ENCODE measurements at places on chromosomes 5 and 9.

GRCh38 chr9:70407081-70407503 lies 7.4 kb downstream of the KLF9 start:
- DNase-seq = no peak

DNA sequence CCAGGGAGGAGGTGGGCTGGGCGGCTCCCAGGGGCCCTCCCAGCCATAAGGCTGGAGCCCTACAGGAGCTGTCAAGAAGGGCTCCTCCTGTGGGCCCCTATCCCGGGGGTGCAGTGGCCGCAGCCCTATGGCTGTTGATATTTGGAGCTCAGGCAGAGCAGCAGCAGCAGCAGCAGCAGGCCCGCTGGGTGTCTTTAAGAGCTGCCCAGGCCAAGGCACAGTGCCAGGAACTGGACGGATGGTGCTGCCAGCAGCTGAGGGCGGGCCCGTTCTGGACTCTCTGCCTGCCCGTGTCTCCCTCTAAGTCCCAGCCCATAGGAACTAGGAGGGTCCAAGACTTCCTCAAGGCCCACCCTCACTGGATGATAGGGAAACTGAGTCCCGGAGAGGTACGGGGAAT lies 3.6 kb downstream of the AK1 start:
- no peak for DNase-seq

- DNase-seq = no peak
These were observed 72.2 kb downstream of the C9orf50 start for GRCh38 chr9:129548571-129549135.

GRCh38 chr5:82104872-82105271 lies 133.0 kb downstream of the ATG10 start:
- DNase-seq = no peak

GRCh38 chr9:72648324-72649126 lies 127.1 kb downstream of the TMC1 start:
- no peak for DNase-seq

DNA sequence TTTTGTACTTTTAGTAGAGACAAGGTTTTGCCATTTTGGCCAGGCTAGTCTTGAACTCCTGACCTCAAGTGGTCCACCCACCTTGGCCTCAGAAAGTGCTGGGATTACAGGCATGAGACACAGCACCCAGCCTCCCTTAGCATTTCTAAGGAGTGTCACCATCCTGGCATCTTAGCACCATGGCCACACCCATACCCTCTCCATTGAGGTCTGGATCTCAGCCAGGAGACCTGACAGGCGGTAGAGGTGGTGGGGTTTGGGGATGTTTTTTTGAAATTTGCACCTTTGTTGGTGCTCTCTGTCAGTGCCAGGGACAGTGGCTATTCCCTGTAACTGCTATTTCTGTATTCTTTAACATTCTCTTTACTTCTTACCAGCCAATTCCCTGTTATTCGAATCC lies 72.5 kb downstream of the TRIM36 start:
- no peak for DNase-seq

- DNase-seq = no peak
These were observed 237.2 kb downstream of the TRPM3 start for GRCh38 chr9:70883963-70884793.

- no peak for DNase-seq
These were observed 408.9 kb upstream of the MPDZ start for GRCh38 chr9:13688223-13688989.

GRCh38 chr5:159310511-159310910 lies 19.8 kb downstream of the IL12B start:
- no peak for DNase-seq

DNA sequence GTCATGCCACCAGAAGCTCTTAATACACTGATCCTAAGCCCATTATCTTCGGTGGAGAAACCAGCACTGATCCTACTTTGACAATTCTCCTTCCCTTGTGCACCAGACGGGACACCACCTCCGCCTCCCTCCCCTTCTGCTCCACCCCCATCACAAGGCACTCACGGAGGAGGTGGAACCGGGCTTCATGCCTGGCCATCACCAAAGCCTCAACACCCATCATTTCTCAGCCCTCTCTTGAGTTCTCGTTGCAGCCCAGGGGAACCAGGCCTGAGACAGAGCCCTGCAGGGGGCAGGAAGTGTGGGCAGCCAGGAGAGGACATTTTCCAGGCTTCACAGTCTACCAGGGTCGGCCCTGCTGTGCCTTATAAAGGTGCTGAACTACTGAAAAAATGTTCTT lies 160.5 kb downstream of the GOLPH3 start:
- no peak for DNase-seq

GRCh38 chr5:157603333-157604190 lies 28.0 kb upstream of the ADAM19 start:
- no peak for DNase-seq

GRCh38 chr5:147481376-147481775 lies 28.5 kb downstream of the DPYSL3 start:
- DNase-seq = no peak

- no peak for DNase-seq
These were observed 22.6 kb upstream of the TDRD7 start for GRCh38 chr9:97389249-97389648.

DNA sequence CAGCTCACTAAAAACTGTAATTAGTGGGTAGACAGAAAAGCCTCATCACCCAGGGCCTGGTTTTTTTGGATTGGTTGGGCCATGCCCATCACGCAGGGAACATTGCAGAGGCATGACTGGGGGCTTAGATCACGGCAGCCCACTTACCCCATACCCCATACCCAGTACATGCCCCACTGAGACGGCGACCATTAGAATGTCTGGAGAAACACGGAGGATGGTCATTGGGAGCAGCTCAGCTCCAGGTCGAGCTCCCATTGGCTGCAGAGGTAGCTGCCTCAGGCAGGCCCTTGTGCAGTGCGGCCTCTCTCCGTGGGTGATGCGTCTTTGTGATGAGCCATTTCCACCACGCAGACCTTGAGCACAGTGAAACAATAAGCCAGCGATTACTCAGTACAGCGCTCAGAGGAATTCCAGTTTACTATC lies 204.0 kb downstream of the GADD45G start:
- DNase-seq = no peak

- no peak for DNase-seq
These were observed 39.8 kb upstream of the ALDH1B1 start for GRCh38 chr9:38352530-38353328.

- no peak for DNase-seq
These were observed 136.7 kb downstream of the BOD1 start for GRCh38 chr5:173479711-173480110.

DNA sequence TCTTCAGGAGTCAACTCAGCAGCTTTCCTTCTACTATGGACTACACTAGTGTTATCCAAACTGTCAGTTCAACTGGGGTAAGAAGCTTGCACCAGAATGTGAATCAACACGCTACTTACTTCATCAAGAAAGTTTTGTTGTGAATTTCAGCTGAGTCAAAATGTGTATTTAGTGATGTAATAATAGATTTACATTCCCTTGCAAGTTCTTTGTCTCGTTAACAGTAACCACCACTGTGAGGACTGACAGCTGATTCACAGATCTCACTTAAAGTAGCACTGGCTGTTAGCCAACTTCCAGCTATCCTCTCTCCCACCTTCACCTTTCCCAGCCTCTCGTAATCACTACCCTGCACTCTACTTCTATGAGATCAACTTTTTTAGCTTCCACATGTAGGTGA lies 445.3 kb downstream of the NTRK2 start:
- no peak for DNase-seq

GRCh38 chr9:119398350-119398749 lies 29.1 kb upstream of the BRINP1 start:
- no peak for DNase-seq

DNA sequence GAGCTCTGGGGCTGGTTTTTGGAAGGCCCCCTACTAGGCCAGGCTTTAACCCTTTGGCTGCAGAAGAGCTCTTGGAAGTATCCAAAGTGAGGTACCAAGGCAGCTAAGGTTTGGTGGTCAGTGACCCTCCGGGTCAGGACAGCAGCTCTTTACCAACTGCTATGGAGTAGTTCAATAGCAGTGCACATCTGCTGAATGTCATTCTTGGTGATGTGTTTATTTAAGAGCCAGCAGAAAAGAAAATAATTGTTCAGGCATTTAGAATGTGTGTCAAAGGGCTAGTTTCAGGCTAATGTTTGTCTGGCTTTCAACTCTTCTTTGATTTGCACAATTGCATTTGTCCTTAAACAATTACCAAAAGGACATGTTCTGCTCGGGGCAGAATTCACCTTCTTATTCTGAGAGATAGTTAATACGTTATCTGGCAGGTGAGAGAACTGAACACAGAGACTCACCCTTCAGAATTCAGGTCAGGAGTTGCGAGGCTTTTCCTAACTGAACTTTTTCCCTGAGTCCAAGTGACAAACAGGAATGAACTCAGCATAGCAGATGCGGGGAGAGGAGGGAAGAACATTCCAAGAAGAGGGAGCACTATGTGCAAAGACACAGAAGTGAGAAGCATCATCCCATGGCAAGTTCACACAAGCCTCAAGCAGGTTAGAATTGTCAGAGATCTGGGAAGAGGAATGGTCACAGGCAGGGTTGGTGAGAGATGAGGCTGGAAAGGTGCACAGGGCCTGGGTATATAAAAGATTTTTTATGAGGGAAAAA lies 556.7 kb upstream of the TLE4 start:
- no peak for DNase-seq

DNA sequence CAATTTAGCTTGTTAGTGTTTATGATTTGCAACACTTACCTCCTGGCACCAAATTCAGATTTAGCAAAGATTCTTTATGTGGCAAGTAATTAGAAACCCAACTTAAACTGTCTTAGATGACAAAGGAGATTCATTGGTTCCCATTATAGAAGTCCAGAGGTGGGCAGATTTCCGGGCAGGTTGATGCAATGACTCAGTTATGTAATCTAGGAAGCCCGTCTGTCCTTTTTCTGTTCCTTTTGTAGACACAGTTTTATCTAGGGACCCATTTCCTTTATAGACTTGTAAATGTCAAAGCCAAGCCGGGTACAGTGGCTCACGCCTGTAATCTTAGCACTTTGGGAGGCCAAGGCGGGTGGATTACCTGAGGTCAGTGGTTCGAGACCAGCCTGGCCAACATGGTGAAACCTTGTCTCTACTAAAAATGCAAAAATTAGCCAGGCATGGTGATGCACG lies 20.3 kb upstream of the ANKRD33B start:
- DNase-seq = no peak

GRCh38 chr5:101515721-101516120 lies 612.6 kb upstream of the ST8SIA4 start:
- DNase-seq = no peak

DNA sequence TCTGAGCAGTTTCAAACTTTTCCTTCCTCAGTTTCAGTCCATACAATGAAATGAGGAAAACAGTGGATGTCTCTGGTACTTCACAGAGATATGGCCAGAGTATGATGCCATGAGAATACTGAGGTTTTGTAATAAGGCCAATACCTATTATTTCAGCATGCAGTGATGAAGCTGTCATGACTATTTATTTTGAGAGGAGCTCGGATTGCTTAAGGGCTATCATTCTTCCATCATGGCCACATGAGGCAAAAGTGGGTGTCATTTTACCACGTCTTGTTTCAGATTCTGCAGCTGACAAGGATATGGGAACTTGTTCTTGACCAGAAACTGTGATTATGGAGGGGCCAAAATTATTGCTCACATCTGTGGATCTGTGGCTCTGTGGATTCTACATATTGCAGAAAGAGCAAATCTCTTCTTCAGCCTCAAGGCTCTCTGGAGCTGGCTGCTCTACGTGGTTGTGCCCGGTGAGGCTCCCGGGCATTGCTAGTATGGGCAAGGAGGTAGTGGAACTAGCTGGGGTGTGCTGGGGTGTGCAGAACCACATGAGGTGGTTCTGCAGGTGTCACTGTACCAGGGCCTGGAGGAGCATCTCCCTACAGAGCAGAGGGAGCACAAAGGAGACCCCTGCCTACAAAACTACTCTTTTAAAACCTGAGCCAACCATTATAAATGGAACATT lies 180.3 kb downstream of the SEMA6A start:
- no peak for DNase-seq

DNA sequence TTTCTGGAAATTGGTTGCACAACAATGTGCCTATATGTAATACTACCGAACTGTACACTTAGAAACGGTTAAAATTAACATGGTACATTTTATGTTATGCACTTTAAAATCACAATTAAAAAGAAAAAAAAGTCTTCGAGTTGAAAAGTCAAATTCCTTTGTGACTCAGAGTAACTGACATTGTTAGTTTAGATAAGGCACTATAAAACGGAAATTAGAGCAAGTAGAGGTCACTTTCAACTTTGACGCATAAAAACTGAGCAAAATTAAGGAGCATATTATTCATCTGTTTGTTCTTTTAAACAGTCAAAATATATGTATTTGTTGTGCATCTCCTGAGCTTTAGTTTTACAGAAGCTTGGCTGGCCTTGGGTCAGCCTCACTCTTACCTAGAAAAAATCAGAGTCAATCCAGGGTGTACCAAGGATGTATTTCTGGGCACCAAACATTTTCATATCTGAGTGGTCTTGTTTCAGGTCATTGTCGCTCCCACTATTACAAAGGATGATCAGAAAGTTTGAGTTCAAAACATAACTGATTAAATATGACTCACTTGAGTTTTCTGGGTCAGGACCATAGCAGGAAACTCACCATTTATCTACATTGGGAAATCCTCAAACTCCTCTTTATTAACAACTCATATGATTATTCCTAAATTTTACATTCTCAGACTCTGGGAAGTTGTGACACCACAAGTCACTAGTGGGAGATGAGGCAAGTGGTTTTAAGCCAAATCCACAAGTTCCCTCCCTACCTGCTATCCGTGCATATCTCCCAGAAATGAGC lies 160.6 kb downstream of the CCDC192 start:
- no peak for DNase-seq

DNA sequence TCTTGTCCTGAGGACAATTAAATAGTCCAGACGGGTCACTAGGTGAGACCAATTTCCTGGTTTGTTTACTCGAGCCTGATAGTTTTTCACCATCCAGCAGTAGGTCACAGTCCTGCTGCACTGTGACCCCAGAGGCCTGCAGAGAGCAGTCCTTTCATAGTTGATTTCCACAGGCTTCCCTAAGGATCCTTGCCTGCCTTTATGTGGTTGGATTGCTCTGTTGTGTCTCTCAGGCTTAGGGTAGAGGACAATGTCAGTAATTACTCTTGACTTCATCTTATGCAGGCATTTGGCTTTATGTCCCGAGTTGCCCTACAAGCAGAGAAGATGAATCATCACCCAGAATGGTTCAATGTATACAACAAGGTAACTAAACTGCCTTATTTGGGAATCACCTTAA lies 9.0 kb upstream of the CATSPER3 start:
- no peak for DNase-seq
